Panc1 (cell line): ENCODE measurements at places on chromosomes 1 and 21.

- DNase-seq = no peak
These were observed 354.6 kb upstream of the ADGRL2 start for GRCh38 chr1:81446000-81446669.

DNA sequence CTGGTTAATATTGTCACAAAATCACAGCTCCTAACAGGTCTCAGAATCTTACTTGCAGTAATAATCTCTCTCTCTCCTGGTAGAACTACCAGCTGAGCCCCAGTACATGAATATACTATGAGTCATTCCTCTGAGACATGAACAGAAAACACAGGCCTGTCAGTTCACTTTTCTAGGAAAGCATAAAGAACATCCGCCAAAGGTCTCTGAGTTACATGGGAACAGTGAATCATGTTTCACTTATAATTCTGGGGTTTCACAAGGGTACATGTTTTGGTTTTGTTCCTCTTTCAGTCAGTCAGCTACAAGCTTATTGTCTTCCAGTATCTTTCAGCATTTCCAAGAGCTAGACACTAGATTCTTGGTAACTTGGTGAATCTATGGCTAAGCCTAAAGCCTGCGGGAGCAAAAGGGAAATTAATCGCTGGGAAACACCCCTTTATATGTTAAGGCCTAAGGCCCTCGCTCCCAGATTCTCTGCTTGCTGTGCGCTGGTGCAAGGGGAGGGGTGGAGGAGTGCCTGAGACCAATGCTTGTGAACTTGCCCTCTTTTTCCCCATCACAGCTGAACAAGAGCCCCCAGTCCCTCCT lies 31.7 kb downstream of the IFNGR2 start:
- no peak for DNase-seq

DNA sequence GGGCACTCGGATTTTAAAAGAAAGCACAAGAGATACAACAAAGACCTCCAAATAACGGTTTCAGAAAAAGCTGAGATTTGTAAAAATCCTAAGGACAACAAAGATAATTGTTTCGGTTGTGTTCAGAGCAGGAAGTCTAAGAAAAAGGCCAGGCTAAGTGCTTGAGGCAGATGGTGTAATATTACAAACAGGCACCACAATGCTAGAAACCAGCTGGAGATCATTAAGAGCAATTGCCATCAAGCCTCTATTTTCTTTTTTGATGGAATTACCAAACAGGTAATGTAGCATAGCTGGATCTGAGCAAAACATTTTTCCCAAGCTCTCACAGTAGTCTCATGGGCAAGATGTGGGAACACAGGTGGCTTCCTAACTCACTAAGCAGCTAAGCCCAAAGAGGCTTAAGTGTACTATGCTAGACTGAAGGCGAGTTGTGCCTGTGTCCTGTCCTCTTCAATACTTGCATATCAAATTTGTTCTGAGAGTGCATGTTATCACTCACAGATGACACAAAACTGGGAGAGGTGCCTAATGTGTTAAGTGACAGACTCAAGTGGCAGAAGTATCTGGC lies 161.6 kb downstream of the GLUL start:
- no peak for DNase-seq

DNA sequence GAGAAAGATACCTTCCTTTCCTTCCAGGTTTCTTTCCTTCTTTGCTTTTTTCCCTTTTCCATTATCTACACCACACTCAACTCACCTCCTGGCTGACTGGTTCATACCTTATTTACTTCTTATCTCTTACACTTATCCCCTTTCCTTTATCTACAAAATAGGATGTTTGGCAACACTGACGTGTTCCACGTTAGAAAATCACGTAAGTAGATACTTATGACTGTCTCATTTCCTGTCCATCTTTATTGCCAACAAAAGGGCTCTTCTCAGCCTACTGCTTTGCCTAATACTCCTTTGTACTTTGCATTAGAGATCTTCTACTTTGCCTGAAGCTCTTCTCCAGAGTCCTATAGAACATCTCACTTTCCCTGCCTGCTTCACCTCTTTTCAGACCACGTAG lies 25.1 kb downstream of the SYNJ1 start:
- no peak for DNase-seq

DNA sequence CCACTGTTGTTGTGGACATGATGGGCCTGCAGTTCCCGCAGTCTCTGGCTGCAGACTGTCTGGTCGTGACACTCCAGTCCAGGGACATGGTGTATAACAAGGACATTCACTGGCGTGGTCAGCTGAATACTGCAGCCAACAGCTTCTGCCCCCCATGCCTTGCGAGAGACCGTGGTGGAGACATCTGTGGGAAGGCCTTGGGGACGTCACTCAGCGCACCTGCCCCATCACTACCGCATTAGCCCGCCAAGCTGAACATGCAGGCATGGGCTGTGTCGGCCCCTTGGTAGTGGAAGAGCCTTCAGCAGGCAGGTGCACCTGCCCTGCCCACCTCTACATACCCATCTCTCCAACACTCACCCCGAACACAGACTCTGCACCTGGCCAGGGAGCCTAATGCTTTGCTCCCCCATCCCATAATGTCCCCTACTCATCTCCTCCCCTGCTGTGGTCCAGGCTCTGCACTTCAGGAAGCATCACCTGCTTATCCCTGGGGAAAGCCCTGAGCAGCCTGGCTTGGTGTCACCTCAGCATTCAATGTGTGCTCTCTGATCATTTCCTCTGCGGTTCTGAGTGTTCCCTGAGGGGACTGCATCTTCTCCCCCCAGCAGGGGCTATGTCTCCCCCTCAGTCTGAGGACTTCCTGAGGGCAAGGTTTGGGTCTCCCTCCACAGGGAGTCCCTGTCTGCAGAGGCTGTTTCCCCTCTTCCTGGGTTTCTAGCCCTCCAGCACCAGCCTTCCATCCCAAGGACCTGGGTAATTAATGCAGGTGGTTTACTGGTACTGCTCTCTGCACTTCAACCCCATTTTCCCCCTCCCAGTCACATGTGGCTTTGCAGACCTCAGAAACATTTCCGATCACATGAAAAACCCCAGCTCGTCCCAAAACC lies 3.2 kb downstream of the PGLYRP4 start:
- no peak for DNase-seq

GRCh38 chr1:2527556-2527860 lies 1.1 kb upstream of the PANK4 start:
- no peak for DNase-seq

GRCh38 chr21:31686272-31686915 lies 26.9 kb downstream of the SOD1 start:
- no peak for DNase-seq

GRCh38 chr1:203082571-203083462 lies 3.0 kb downstream of the MYOG start:
- DNase-seq = no peak

- DNase-seq = no peak
These were observed 45.1 kb upstream of the RGS2 start for GRCh38 chr1:192763756-192764155.

- DNase-seq = no peak
These were observed 102.0 kb downstream of the IER5 start for GRCh38 chr1:181190364-181191035.

DNA sequence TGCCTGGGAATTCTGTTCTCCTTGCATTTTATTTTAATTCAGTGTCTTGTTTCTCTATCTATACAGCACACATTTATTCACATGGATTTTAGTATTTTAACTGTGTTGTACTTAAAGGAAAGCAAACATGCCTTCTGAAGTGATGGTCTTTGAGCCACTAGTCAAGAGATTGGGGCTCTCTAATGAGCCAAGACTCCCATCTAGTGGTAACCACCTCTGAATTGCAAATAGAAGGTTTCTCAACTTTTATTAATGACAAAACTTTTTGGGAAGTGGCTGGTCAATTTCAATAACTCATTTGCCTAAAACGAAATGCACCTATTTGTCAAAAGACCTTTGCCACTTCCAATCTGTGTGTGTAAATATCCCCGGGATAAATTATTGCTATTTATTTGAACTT lies 199.6 kb downstream of the LTN1 start:
- no peak for DNase-seq

GRCh38 chr1:178575611-178576361 lies 62.9 kb downstream of the TEX35 start:
- no peak for DNase-seq
